ENCODE measurements at places on chromosomes 12 and 14. TPM values are rescaled to one million over a fixed set of nuclear protein-coding genes. Genes with fewer than 3 reads are reported as not detected.

DNA sequence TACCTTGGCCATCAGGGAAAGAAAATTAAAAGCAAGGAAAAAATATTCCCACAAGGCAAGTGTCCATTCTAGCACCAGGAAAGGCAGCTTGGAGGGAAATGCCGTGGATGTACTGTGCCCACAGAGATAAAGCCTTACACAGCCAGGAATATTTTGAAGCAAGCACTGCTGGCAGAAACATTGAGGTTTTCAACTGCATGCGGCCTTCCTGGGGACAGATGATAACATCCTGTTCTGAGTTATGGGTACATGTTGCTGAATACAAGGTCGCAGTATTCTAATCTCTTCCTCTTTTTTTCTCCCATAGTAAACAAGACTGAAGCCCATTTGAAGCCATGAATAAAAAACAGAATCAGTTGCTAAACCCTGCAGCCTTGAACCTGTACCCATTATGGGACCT is 197.1 kb downstream of the BTG1 start:
- no peak for DNase-seq

DNA sequence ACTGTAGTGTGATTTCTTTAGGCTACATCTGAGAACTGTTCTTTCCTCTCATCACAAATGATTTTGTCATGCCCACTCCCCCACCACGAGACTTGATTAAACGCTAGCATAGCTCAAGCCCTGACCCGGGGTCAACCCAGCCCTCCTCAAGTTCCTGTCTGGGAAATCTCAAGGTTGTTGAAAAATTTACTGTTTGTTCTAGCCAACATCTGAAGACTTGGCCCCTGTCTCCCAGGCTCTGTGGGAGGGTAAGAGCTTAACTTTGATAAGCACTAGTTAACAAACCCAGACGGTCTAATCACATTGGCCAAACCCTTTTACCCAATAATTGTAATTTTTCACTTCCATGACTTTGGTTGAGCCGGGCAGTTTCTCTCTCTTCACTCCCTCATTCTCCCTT is 86.2 kb upstream of the AMIGO2 start:
- no peak for DNase-seq

DNA sequence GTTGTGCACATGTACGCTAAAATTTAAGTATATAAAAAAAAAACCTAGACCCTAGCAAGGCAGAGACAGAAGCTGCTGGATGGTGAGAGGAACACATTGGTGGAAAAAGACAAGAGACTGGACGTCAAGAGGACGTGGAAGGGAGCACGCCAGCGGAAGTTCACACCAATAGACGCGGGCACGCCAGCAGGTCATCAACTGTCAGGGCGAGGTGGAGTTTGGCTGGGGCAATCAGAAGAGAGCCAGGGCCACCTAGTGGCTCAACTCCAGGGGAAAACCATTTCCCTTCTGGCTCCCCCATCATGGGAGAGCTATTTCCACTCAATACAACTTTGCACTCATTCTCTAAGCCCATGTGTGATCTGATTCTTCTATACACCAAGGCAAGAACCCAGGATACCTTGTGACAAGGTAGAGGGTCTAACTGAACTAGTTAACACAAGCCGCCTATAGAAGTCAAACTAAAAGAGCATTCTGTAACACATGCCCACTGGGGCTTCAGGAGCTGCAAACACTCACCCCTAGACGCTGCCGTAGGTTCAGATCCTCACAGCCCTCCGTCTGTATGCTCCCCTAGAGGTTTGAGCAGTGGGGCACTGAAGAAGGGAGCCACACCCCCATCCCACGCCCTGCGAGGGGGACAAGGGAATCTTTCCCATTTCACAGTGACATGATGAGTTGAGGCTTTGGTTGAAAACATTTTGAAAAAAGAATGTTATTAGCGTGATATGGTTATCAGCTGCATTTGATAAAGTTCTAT is 702.7 kb downstream of the TMTC2 start:
- DNase-seq: peak; percentile 16

GRCh38 chr12:123801573-123802178 is 39.6 kb downstream of the DNAH10 start:
- DNase-seq: no peak

- no peak for DNase-seq
These were observed 2.1 kb upstream of the GPD1 start for GRCh38 chr12:50101663-50102062.

- DNase-seq: no peak
These were observed 23.6 kb downstream of the RHOF start for GRCh38 chr12:121769831-121770301.

DNA sequence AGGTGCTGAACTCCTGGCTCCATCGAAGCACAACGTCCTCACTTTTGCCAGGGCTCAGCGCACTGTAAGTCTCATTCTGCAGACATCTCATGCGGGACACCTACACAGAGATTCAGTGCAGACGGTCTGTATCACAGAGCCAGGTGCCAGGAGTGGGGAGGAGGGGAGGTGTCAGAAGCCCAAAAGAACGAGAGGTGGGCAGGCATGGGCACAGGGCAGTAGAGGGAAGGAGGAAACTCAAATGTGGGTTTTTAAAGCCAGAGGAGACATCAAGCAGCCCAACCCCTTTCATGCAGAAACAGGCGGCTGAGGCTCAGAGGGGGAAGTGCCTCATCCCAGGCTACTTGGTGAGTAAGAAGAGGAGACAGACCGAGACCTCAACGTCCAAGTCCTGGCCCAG is 2.5 kb upstream of the LPAR5 start:
- DNase-seq: no peak

- DNase-seq: no peak
These were observed 2.9 kb downstream of the OXA1L start for GRCh38 chr14:22769369-22769768.

DNA sequence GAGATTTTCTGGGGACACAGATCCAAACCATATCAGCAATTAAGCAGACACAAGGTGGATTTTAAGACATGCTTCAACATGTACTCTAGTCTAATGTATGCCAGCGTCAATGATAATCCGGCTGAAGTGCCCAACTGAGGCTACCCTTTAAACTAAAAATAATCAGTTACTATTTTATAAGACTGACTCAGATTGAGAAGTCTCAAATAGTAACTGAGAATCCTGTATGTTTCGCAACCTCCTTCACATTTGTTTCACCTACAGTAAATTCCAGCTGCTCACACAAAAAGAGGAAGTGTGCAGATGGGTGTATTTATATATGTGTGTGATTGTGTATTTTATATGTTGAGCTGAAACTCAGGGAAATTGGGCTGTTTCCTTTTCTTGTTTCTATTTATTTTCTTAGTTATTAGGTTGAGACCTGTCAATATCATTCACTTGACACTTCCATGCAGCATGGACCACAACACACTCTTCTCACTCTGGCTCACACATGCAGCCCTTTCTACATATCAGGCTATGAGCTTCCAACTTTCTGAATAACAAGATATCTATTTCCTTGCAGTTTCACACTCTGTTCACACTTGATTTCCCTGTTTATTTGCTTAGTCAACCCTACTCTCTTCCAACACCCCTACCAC is 1224.9 kb upstream of the TMEM132C start:
- DNase-seq: no peak

GRCh38 chr14:29144621-29145020 is 378.0 kb downstream of the FOXG1 start:
- no peak for DNase-seq

- DNase-seq: no peak
These were observed 30.5 kb downstream of the YLPM1 start for GRCh38 chr14:74793506-74794155.

- DNase-seq: no peak
These were observed 1422.3 kb downstream of the AACS start for GRCh38 chr12:126487431-126487980.

- no peak for DNase-seq
These were observed 6.3 kb upstream of the PZP start for GRCh38 chr12:9214534-9214933.

DNA sequence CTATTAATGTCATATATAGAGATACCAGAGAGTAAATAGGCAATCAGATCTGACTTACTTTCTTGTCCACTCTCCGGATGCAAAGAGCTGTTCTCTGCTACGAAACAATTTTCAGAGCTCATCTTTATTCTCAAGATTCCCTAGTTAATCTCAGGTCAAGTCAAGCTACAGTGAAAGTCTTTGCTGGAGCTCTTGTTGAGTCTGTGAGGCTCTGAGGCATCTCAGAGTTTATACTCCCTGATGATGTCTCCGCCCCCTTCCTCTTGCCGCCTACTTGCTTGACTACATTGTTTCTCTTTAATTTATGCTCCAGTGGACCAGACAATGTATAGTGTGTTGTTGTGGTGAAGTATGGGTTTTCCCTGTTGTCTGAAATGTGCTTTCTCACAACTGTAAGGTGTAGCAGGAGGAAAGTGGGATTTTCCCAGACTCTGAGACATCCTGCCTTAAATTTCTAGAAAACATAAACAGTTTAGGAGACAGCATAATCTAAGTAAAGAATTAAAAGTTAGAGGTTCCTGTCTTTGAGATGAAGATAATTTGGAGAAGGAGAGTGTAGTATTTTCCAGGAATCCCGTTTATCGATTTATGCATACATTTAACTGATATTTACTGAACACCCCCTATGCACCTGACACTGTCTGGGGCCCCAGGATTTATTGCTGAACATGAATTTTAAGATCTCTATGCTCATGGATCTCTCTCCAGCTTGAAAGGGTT is at the start of gene CD69:
Gene CD69 (minus strand): TSS at position 203 of the 720 bp plus-strand sequence. CDS start 81 bp downstream, at position 122.
- DNase-seq: peak; percentile 90

DNA sequence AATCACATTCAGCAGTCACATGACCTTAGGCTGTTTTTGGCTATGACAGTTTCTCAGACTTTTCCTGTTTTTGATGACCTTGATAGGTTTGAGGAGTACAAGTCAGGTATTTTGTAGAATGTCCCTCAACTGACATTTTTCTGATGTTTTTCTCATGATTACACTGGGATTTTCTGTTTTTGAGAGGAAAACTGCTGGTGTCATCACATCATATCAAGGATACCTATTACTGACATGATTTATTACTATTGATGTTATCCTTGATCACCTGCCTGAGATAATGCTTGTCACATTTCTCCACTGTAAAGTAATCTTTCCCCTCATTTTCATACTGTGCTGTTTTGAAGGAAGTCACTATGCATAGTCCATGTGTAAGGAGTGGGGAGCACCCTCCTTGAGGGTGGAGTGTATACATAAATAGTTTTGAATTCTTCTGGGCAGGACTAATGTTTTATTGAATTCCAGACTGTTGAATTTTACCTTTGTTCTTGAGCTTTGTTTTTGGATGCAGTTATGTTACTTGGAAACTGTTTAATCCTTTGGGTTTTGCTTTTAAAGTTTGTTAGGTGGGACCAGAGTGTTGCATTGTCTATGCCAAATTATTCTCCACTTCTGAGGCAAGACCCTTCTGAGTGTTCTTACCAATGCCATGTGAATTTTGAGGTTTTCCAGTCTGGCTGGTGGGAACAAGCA is 444.5 kb upstream of the FAR2 start:
- no peak for DNase-seq

- peak; percentile 41 for DNase-seq
These were observed at the start of gene CLEC2B for GRCh38 chr12:9869307-9870161. Gene CLEC2B, minus strand, starts transcription at chr12:9869354.

DNA sequence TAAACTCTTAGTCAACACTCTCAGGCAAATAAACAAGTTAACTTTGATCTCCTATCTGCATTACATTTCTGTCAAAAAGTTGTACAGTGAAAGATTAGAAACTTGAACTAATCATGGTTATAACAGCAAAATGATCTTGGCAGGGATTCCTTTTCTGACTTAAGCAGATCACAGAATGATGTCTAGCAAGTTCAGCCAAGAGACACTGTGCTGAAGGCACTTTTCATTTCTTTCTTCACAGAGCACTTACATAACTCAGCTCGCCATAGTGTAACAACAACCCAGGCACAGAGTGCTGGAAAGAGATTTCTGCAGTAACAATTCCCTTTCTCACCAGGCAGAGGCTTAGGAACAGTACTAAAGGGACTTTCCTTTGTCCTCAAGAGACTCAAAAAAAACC is 19.6 kb upstream of the CSRP2 start:
- no peak for DNase-seq

GRCh38 chr12:109592195-109592904 is 18.8 kb downstream of the MVK start:
- no peak for DNase-seq

DNA sequence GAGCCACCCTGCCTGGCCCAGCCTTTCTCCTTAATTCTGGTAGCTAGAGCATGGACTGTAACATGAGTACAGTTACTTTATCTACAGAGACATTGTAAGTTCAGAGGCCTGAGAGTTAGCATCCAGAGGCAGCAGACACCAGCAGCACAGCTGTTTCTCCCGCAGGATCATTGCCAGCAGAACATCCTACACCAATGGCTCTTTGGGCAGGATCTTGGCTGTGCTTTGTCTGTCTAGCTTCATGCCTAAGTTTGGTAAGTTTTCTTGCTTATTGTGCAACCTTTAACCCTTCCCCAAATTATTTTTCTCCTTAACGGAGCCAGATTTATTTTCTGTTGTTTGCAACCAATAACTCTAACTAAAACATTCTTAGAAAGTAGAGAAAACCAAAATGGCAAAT is 21.6 kb downstream of the C12orf71 start:
- no peak for DNase-seq

GRCh38 chr12:105322070-105322469 is 8.4 kb upstream of the C12orf75 start:
- DNase-seq: no peak

GRCh38 chr12:2641761-2642160 is 153.0 kb upstream of the FKBP4 start:
- no peak for DNase-seq

DNA sequence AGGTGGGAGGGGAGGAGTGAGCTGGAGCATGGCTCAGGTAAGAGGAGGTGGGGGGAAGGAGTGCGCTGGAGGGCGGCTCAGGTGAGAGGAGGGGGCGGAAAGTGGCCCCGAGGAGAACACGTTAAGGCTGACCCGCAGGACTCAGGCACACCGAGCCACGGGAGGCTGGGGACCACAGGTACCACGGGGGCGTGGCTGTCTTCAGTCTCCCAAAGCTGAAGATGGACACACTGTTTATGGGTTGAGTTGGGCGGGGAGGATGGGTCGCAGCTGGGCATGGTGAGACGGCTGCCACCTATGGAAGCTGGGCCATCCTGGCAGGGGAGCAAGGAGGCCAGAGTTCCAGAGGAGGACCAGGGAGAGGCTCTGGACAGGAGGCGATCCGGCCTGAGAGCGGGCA is 23.5 kb downstream of the UBR7 start:
- no peak for DNase-seq

- no peak for DNase-seq
These were observed 333.0 kb downstream of the CCER1 start for GRCh38 chr12:90621927-90622326.

- DNase-seq: no peak
These were observed 90.6 kb upstream of the RTL1 start for GRCh38 chr14:100994082-100994481.

Gene AMIGO2
- 12.4 TPM for total RNA-seq

Gene GOLT1B
- total RNA-seq: 43.6 TPM

Gene DBX2
- total RNA-seq: not detected

Gene MYF6
- not detected for total RNA-seq

Gene GPR162
- total RNA-seq: not detected

Gene TMEM30B
- 1.6 TPM for total RNA-seq

Gene SLC6A12
- total RNA-seq: 0.43 TPM

Gene CLEC9A
- total RNA-seq: not detected

Gene SMOC1
- total RNA-seq: not detected

Gene NUAK1
- 0.05 TPM for total RNA-seq

Gene TSPAN8
- total RNA-seq: not detected

Gene TMX1
- 58.1 TPM for total RNA-seq

Gene DCTN2
- 85.2 TPM for total RNA-seq
